ENCODE measurements at places on chromosomes 12 and 14.

DNA sequence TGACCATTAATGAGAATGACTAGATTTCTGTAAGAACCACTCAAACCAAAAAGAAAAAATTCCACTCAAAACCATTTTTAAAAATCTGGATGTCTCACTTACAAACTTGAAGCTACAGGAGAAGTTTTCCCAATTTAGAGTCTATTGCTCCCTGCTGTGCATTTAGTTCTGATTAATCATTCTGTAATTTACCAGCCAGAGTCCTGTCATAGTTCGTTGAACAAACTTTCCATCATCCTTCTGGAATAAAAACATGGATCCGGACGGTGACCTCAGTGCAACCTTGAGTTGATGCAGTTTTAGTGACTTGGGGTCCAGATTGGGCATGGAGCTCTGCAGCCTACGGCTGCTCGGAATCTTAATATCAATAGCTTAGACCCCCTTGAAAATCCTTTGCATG lies 73.4 kb downstream of the PRMT8 start:
- no peak for DNase-seq

DNA sequence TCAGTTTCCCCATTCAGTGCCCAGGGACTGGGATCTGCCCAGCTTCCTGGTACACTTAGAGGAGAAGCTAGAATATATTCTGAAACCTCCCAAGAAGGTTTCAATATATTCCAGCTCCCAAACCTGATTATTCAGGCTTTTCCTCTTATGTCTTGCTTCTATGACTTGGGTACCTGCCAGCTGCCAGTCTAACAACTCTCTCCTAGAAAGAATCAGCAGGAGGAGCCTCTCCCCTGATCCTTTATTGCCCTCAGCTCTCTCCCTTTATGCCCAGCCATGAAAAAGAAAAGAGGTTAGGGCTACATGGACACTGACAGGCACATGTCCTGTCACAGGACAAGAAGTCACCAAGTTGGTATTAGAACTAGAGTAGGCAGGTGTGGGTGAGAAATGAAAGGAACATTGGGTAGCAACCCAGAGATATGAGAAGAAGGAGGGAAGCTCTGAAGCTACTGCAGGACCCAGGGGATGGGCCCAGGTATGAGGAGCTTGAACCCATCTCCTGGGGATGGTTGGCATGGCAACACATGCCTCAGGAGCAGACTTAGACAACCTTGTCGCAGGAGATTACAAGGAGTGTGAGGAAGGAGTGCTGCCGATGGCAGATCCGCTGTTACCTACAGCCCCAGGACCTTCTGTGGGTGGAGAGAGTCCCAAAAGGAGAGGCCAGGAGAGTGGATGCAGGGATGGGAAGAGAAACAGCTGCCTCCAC lies 2.0 kb upstream of the CACNB3 start:
- DNase-seq: no peak

DNA sequence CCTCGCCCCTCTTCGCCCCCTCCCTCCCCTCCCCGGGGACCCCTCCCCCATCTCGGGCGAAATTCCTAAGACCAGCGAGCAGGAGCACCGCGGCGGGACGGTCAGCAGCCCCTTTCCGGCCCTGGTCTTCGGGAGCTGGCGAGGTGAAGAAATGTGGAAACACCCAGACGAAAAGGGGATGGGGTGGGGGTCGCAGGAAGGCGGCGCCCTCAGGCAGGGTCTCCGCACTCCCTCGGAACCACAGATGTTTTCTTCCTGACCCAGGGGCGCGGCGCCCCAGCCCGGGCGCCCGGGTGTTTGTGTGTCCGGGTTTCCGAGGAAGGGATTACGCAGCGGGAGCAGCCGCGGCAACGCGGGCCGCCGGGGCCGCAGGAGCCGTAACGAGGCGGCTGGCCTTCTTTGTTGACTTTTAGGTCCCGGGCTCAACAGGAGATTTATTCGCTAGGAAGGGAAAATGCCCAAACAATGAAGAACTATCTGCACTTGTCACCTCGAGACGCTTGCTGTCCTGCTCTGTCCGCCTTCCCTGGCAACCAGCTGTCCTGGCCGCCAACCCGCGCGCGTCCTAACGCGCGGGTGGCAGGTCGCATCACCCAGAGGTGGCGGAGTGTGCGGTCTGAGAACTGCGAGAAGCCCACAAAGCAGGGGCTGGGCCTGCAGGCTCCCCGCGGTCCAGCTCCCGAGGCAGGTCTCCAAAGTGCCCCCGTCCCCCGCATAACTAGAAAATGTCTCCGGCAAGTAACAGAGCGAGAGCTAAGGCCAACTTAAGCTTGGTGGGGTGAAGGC lies 7.0 kb downstream of the FOXA1 start:
- DNase-seq: no peak

DNA sequence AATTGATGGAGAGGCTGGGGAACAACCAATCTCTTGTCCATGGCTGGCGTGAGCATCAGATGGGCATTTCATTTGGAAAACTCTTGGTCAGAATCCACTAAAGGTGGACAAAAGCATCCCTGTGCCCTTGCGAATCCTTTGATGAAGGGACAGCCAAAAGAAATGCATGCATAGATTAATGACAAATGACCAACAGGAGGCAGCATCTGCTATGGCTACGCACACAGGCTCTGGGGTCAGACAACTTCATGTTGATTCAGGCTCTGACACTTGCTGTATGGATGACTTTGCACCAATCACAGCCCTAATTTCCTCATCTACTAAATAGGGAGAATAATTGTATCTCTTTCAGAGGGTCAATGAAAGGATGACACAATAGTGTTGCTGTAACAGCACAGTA lies 117.5 kb downstream of the ASCL4 start:
- DNase-seq: no peak

GRCh38 chr12:74818412-74818811 lies 280.8 kb downstream of the ATXN7L3B start:
- no peak for DNase-seq

DNA sequence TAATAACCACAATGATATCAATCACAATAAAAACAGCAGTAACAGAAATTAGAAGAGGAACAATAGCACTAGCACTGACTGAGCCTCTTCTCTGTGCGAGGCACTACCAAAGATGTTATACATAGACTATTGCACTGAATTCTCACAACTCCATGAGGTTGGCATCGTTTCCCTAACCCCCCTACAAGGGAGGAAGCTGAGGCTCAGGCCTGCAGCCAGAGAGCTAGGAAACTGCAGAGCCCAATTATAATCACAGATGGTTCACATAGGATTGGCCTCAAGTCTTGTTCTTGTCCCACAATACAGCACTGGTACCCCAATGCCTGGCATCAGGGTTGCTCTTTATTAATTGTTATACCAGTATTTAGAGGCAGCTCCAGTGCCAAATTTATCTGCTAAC lies 278.0 kb downstream of the CEP128 start:
- no peak for DNase-seq

Measured in GM12891 (cell line).